ENCODE measurements at places on chromosomes 6 and 20. TPM values are rescaled to one million over a fixed set of nuclear protein-coding genes. Genes with fewer than 3 reads are reported as not detected.

DNA sequence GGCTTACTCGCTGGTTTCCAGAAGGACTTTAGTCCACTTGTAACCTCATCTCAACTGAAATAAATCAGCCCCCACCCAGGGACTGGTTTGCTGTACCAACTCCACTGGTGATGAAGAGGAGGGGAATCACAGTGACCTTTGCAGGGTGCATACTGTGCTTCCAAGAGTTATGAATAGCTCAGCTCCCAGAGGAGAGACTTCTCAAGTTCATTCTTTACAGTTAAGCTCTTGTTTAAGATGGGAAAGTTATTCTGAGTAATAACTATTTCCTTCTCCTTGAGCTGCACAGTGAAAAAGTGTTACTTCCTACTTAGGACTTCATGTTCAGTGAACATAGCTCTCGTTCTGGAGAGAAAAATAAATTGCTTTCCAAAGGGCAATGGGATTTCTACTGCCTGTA, 166.5 kb upstream of the ECI2 start:
- DNase-seq, result no peak

GRCh38 chr20:63047267-63047666, 40.5 kb upstream of the BHLHE23 start:
- no peak for DNase-seq

GRCh38 chr20:13984211-13984610, 6.2 kb downstream of the SEL1L2 start:
- DNase-seq, result no peak

DNA sequence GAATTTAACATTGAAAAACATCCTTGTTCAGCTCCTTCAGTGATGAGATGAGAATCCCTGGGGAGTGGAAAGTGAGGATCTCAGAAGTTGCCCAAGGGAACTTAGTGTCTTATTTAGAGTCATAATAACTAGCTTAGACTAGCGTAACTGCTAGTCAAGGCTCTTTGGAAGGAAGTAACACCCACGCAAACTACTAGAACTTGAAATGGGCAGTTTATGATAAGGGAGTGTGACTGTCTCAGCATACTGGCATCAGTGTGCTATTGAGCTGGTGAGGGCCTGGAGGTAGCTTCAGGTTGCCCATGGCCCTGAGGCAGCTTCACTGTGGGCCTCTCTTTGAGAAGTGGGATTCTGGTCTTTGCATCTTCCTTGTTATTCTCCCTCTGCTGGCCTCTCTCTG, 40.1 kb downstream of the SLX4IP start:
- no peak for DNase-seq

DNA sequence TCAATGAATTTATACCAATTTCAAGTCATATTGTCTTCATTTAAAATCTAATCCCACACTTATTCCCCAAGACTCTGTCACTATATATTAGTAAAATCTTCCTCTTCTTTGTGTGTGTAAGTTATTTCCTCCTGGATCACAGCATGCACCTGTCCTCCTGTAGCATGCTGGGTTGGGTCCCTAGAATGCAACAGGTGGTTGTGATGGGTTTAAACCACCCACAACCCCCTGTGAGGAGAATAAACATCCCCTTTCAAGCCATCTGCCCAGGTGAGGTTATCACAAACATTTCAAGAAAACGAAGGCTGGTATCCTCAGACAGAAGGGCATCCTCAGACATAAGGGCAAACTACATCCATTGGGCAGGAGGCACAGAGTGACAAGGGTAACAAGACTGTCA, 26.4 kb downstream of the DZANK1 start:
- DNase-seq, result no peak

- no peak for DNase-seq
Observed at GRCh38 chr6:110180228-110181008, at the start of gene CDC40. Gene CDC40, plus strand, starts transcription at chr6:110180427. Its CDS starts 18 bp downstream, at chr6:110180445.

DNA sequence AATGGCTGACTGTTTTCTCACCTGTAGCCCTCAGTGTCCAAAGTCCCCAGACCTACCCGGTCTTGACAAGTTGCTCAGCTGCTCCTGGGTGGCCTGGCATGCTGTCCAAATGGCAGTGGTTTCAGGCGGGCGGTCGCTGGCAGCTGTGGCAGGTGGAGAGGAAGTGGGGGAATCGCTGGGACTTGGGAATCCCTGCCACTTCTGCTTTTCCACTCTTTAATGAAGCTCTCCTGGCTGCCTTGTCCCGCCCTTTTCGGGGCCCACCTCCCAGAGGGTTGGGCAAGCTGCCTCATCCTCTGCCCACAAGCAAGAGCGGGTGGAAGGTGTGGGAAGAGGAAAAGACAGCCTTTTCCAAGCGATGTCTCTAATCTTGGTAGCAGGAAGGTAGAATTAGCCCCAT, at the start of gene OCSTAMP:
OCSTAMP (minus strand) TSS at position 194 of the 400 bp plus-strand sequence; CDS start at position 100, 94 bp downstream.
- DNase-seq, result no peak

GRCh38 chr6:150212778-150213177, 69.9 kb downstream of the PPP1R14C start:
- no peak for DNase-seq

DNA sequence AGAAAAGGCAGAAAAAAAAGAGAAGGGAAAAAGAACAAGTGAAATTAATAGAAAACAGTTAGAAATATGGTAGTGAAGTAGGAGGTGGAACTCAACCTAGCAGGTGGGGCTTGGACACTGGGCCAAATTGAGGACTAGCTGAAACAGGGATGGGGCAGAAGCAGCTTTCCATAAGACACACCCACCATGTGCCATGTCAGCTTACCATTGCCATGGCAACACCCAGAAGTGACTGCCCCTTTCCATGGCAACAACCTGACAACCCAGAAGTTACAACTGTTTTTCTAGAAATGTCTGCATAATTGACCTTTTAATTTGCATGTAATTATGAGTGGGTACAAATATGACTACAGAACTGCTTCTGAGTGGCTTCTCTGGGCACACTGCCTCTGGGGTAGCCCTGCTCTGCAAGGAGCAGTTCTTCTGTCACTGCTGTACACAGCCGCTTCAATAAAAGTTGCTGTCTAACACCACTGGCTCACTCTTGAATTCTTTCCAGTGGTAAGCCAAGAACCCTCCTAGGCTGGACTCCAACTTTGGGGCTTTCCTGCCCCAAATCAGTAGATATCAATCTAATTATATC, 35.9 kb upstream of the SLC24A3 start:
- DNase-seq, result no peak

DNA sequence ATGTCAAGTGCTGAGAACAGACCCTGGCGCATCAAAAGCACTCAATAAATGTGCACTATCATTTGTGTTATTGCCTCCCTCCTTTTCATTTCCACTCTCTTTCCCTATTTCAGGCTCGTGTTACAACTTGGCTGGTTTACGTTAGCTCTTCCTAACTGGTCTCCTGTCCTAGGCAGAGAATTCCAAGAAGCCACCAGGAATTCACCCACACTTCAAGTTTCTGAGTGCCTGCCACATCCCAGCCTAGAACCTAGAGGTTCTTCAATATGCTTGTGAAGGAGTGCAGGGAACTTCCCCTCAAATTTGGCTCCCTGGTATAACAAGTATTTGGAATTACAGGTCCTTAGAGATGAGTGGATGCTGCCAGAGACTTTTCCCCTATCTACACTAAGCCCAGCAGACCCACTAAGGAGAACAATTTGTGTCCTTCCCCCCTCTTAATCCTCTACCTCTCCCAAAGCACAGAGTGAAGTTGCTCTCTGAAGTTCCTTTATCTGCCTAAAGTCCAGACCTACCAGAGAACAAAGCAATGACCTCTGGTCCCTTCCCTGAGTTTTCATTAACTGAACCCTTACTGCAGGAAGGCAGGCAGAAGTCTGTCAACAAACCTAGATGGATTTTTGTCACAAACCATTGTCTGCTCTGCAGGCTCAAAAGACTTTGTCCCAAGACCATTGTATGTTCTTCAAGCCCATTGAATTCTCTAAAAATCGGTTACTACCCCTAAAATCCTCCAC, 201.6 kb upstream of the JARID2 start:
- DNase-seq, result no peak

DNA sequence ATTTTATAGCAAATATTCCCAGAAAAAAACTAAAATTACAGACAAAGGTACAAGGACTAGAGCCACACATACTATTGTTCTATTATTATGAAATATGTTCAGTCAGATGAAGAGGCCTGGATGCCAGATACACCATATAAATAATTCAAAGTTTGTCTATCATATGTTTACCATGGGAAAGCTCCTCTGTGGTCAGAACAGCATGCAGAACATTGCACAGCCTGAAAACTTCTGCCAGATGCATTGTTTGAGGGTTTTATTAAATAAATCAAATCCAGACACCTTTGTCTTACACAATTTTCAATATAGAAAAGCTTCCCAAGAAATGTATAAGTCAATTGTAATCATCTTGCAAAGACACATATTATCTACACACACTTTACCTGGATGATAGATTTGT, 35.0 kb upstream of the COL21A1 start:
- DNase-seq, result no peak

GRCh38 chr20:64051561-64052325, 2.3 kb upstream of the SOX18 start:
- DNase-seq, result peak; percentile 71

DNA sequence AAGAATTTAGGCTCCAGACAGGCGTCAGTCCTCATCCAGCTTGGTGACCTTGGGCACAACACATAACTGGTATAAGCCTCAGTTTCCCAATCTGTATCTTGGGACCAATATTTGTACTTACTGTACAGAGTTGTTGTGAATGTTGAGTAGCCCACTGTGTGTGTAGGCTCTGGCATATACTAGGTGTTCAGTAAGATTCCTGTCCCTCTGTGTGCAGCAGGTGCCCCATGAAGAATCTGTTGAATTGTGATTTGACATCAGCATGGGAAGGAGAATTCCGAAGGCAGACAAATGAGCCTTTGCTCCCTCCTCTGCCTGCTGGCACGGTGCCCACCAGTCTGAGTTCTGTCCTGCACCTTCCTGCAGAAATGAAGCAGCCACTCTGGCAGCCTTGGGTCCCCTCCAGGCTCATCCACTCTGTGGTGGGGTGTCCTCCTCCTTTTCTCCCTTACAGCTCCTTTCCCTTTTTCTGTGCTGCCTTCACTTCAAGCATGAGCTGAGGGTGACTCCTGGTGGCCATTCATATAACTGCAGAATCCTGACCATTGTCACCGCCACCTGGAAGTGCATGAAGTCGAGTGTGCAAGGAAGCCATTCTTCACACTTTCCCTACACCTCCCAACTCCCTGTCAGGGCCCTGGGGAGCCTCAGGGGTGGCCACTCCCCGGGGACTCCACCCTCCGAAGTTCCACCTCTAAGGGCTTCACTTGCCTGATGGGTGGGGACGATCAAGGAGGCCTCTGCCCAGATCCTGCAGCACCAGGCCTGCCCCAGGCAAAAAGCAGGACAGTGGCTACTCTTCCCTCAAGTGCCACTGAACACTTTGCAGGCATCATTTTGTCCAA, 48.2 kb downstream of the MRPL14 start:
- DNase-seq, result peak; percentile 86

- DNase-seq, result no peak
Observed at GRCh38 chr20:46832555-46832954, 62.1 kb upstream of the EYA2 start.

- DNase-seq, result no peak
Observed at GRCh38 chr20:16501301-16501700, 71.9 kb downstream of the KIF16B start.

- peak; percentile 36 for DNase-seq
Observed at GRCh38 chr20:51359947-51360346, 182.6 kb downstream of the NFATC2 start.

GRCh38 chr6:108222504-108222903, 38.3 kb downstream of the SNX3 start:
- peak; percentile 42 for DNase-seq

DNA sequence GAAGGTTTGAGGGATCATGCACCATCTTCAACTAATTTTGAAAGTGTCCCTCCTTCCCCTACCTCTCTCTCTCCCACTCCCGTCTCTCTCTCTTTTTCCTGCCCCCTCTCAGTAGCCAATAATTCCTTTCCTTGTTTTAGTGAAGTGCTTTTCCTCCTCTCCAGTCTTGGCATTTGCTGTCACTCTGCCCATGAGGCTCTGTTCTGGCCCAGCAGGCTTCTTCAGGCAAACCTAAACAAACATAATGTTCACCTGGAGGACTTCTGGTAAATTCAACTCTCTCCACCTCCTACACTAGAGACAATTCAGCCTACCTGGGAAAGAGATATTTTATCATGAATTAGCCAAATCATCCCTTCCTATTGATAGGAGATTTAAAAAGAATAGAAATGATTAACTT, 320.4 kb upstream of the RNF24 start:
- no peak for DNase-seq

DNA sequence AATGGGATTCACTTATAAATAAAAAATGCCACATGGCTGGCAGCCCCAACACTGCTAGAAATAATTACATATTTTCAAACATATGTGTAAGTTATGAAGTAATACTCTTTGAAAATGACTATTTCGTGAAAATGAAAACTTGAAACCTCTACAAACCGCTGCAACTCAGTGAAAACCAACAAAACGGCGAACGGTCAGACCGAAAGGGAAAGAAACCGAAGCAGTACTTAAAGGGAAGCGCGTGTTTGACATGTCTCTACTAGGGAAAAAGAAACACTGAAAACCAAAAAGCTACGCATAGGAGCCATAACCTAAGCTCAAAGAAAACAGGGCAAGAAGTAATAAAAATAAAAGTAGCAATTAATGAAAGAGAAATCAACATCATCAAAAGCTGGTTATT, 121.0 kb upstream of the GGTLC1 start:
- no peak for DNase-seq

GRCh38 chr20:63409066-63409833, 48.1 kb upstream of the CHRNA4 start:
- no peak for DNase-seq

GRCh38 chr20:46936415-46937156, 41.9 kb downstream of the EYA2 start:
- DNase-seq, result no peak

GRCh38 chr20:43542161-43542560, 16.7 kb upstream of the SGK2 start:
- DNase-seq, result no peak

DNA sequence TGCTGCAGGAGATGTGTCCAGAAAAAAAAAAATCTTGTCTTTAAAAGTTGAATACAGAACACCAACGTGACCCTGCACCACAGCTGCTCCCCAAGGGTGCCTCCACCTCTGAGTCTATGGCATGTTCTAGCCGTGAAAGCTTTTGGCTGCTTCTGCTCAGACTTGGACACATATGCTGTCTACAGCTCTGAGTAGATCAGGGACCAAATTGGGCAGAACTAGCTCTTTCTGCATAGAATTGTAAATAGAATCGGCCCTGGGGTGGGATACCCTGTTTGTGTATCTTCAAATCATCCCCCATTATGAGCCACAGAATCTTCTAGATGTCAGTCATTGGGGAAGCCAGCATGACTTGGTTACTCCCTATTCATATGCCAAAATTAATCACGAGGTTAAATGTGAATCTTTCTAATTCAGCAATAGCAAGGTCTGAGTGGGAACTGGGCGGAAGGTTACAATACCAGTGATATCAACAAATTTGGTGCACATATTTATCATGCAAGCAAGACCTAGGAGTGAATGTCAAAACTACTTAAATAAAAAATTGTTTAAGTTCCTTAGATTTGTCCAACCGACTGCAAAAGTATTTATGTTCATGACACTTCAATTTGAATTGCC, 302.8 kb downstream of the KIF16B start:
- DNase-seq, result no peak

GRCh38 chr6:134178161-134179044, 126.0 kb upstream of the SLC2A12 start:
- peak; percentile 96 for DNase-seq

PSMB9 gene
- 68.9 TPM for total RNA-seq

SLC17A1 gene
- not detected for total RNA-seq

CD93 gene
- 441 TPM for total RNA-seq

AVP gene
- total RNA-seq, result not detected

TBC1D32 gene
- total RNA-seq, result 3.8 TPM

CCN5 gene
- total RNA-seq, result not detected

NKAPL gene
- total RNA-seq, result 1.1 TPM

RTEL1 gene
- 13.4 TPM for total RNA-seq

NKAIN4 gene
- not detected for total RNA-seq

SLA2 gene
- not detected for total RNA-seq

NMBR gene
- total RNA-seq, result not detected
